ENCODE measurements at places on chromosomes 2 and 18.

- DNase-seq, result no peak
These were observed 252.5 kb downstream of the XIRP2 start for GRCh38 chr2:167140767-167141166.

GRCh38 chr18:55515941-55516710 lies 71.9 kb downstream of the TCF4 start:
- no peak for DNase-seq

- DNase-seq, result no peak
These were observed 146.7 kb downstream of the MYO3B start for GRCh38 chr2:170324640-170325046.

GRCh38 chr18:27278131-27278530 lies 93.0 kb upstream of the CHST9 start:
- no peak for DNase-seq

DNA sequence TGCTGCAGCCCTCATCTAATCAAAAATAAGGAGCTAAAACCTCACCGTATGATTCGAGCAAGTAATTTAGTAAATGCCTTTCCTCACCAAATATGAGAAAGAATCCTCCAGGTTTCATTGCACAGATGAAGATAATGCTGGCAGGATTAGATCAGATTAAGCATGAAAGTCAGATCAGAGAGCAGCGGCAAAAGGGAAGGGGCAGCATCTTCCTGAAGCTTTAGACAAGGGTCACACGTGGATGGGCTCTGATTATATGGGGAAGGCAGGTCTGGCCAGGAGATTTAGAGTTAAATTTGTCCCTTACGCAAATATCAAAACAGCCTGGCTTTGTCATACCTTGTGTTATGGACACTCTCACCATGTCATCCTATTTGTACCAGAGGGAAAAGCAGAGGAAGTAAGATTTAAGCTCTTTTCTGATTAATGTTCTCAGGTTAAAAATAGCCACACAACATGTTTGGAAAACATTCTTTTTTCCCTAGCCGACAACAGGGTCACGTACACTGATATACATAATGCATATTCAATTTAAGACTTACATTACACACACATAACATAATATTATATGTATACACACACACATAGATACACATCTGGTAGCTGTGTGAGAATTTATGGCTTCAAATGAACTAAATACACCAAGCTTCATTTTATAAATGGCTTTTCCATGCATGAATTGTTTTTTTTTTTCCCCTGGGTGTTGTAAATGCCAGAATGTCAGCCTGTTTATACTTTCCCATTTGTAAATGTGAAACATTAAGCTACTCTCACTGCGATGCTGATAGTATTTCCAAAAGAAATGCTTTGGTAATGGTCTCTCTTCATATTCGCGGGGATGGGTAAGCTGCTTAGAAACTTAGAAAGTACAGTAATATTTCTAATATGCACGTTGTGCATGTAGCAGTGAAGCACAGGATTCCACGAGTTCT lies 196.3 kb upstream of the SIX3 start:
- no peak for DNase-seq

GRCh38 chr2:21047141-21048009 lies 3.5 kb upstream of the APOB start:
- DNase-seq, result no peak

DNA sequence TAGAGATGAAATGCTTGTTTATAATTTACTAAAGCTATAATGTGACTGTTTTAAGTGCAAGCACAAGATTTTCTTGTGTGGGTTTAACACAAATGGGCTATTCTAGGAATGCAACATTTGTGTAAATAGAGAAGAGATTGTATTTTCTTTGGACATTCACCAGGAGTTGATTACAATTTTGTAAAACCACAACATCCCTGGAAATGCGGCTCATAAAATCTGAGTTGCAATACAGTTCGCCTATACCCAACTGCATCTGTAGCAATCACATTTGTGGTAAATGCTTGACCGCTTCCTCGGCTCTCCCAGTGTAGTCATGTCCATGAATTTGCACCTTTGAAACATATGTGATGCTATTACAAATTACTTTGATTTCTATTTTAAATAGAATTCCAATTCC lies 348.7 kb upstream of the CDH20 start:
- DNase-seq, result no peak

DNA sequence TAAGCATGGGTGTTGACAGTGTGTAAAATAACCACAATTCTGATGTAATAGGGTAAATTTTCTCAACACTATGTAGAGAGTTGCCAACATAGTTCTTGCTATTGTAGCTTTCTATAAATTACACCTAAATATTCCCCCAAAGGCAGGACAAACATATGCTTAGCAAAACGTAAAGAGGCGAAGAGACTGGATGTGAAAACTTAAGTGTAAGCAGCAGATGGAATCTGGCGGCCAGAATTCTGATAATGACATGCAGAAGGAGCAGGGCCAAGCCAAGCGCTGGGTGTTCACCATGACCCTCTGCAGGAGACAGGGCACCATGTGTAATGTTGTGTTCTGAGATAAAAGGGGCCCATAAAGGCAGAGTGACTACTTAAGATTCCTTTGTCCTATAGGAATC lies 105.2 kb upstream of the ZNF521 start:
- no peak for DNase-seq

GRCh38 chr2:11396021-11396420 lies 51.6 kb upstream of the ROCK2 start:
- DNase-seq, result no peak

- no peak for DNase-seq
These were observed 407.6 kb upstream of the HS6ST1 start for GRCh38 chr2:128726236-128726635.

- no peak for DNase-seq
These were observed 29.6 kb upstream of the KCNG3 start for GRCh38 chr2:42523341-42523740.

- DNase-seq, result no peak
These were observed 226.5 kb upstream of the ARL4C start for GRCh38 chr2:234723400-234723799.

DNA sequence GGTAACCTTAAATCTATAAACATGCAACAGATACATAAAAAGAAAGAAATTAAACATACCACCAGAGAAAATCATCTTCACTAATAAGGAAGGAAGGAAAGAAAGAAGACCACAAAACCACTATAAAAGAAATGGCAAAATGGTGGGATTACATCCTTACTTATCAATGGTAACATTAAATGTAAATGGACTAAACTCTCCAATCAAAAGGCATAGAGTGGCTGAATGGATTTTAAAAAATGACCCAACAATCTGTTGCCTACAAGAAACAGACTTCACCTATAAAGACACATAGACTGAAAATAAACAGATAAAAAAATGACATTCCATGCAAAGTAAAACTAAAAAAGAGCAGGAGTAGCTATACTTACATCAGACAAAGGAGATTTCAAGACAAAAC lies 195.4 kb downstream of the GALNT13 start:
- DNase-seq, result no peak

DNA sequence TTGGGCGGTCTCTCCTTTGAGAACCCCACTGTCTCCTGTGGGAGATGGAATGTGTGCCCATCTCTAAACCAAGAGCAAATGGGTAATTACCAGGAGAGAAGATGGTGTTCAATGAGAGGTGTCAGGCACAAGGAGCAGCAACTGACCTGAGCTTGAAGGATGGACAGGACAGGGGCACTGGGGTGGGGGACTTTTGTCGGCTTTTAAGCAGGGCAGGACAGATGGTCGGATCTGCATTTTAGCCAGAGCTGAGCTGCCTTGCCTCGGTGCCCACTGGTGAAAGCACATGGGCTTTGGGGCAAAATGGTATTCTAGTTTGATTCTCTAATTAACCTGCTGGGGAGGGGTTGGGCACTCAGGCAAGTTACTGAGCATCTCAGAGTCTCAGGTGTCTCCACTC lies 98.0 kb downstream of the INHBB start:
- DNase-seq, result no peak
